Mammary epithelial cell (primary cell): ENCODE measurements at places on chromosomes 2 and 18. TPM values are rescaled to one million over a fixed set of nuclear protein-coding genes. Genes with fewer than 3 reads are reported as not detected.

Gene PROKR1
- not detected in 2 replicates for total RNA-seq

Gene VRK2
- 25.3 and 25.5 TPM in 2 replicates for total RNA-seq

Gene TEX44
- total RNA-seq, result not detected

Gene CCDC74A
- total RNA-seq, result 7.5 TPM

Gene KIF1A
- total RNA-seq, result under 0.01 TPM

Gene CDH2
- 0.24 and 0.45 TPM in 2 replicates for total RNA-seq

Gene LYG1
- total RNA-seq, result 0.31 and 0.56 TPM in 2 replicates

Gene DCDC2C
- total RNA-seq, result not detected in 2 replicates

Gene DTNA
- total RNA-seq, result 10.2 TPM

Gene AKAIN1
- not detected for total RNA-seq

Gene TDRD15
- total RNA-seq, result not detected in 2 replicates

Gene SULT1C4
- not detected in 2 replicates for total RNA-seq

Gene FAP
- total RNA-seq, result 52.8 and 53.0 TPM in 2 replicates

Gene CD28
- not detected for total RNA-seq

Gene SPIRE1
- total RNA-seq, result 63.8 TPM

Gene BCL11A
- total RNA-seq, result 8.5 TPM

Gene TNFAIP6
- total RNA-seq, result 0.50 TPM

Gene NT5DC4
- total RNA-seq, result 1.2 TPM

Gene INO80D
- total RNA-seq, result 17.7 and 18.1 TPM in 2 replicates

Gene PIEZO2
- total RNA-seq, result not detected in 2 replicates

Gene ADD2
- total RNA-seq, result not detected

Gene NAT8
- not detected for total RNA-seq

Gene ICOS
- not detected in 2 replicates for total RNA-seq

Gene TLX2
- total RNA-seq, result 0.19 and 0.33 TPM in 2 replicates
